ENCODE measurements at places on chromosomes 11 and 22.

GRCh38 chr11:122775675-122776271, 62.5 kb upstream of the CRTAM start:
- DNase-seq = no peak

GRCh38 chr22:34067031-34067430, 146.8 kb upstream of the LARGE1 start:
- no peak for DNase-seq

- no peak for DNase-seq
Measured at GRCh38 chr22:29312218-29313125, 3.0 kb downstream of the RASL10A start.

DNA sequence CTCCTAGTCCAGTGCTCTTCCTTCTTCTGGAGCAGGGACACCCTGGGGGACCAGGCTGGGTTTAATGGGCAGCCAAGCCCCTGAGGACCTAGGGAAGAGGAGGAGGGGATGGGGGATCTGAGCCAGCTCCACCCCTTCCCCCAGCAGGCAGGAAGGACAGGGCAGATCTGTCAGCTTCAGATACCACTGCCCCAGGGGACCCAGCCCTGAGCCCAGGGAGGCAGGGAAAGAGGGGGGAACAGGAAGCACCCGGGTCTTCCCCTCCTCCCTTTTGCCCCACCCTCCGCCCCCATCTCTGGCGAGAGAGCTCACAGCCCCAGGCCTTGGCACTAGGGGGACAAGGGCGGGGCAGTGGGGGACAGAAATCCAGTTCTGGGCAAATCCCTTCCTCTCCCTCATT, 11.7 kb upstream of the SOX10 start:
- DNase-seq = no peak

DNA sequence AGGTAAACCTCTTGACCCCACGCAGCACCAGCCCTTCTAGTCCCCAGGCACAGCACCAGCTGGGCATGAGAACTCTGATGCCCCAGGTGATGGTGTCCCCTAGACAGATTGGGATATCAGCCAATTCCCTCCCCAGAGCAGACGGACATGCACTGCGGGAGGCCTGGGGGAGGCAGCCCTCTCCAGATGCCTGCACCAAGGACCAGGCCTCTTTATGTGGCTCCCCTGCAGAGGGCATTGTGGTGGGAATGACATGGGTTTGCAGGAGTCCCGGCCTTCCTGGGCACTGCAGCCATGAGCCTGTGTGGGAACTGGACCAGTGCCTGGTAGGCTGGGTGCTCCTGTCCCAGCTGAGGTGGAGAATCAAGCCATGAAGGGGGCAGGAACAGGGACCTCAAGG, 25.9 kb downstream of the PPM1F start:
- no peak for DNase-seq

GRCh38 chr22:33723915-33724314, 196.4 kb downstream of the LARGE1 start:
- DNase-seq = no peak

DNA sequence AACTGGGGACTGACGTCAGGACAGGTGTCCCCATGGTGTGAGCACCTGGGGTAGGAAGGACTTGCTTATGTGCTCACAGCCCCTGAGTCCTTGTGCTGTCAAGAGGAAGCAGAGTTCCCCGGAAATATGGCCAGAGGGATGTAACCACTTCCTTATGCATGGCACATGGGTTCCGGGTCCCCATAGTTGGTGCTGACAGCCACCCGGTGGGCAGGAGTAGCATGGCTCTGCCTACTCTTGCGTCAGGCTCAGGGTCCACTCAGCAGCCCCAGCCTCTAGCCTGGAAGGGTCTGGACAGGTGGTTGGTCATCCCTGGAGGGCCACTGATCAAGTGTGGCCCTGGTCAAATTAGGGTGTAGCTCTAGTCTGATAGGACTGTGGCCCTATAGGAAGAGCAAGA, 42.8 kb upstream of the CCND1 start:
- DNase-seq = no peak

DNA sequence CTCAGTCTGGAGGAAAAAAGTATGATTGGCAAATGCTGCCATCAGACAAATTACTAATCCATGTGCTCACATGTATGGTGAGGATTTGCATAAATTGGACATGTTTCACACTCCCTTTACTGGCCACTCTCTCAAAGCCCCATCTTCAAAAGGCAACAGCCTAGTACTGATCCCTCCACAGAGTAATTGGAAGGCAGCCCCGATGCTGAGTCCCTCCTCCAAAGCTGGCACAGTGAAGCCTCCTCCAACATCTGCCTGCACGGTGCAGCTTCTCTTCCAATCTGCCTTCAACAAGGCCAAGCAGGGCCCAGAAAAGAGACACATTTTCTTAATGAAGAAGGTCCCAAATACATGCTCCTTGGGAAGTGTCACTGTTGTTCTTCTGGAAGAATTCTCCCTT, 350.6 kb downstream of the OPCML start:
- no peak for DNase-seq

- no peak for DNase-seq
Measured at GRCh38 chr11:128552783-128553661, 34.3 kb downstream of the ETS1 start.

DNA sequence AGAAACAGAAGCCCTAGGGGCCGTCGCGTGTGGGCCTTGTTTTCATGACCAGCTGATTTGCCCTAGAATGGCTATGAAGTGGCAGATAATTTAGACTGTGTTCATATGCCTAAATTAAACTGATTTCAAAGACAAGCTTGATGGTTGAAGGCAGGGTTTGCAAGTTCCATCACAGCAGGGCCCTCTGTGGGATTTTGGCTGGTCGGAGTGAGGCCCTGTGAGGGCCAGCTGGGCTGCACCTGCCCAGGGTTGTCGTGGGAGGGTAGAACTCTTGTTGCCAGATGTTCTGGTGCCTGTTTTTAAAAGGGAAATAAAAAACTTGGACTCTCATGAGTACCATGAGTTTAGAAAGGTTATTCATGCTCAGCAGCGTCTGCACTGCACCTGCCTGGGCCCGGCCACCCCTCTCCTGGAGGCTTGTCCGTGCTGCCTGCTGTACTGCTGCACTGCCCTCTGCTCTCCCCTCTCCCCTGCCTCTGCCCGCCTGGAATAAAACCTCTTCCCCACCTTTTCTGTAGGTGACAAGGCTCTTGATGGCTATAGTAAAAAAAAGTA, 44.1 kb downstream of the AP2A2 start:
- DNase-seq = no peak

DNA sequence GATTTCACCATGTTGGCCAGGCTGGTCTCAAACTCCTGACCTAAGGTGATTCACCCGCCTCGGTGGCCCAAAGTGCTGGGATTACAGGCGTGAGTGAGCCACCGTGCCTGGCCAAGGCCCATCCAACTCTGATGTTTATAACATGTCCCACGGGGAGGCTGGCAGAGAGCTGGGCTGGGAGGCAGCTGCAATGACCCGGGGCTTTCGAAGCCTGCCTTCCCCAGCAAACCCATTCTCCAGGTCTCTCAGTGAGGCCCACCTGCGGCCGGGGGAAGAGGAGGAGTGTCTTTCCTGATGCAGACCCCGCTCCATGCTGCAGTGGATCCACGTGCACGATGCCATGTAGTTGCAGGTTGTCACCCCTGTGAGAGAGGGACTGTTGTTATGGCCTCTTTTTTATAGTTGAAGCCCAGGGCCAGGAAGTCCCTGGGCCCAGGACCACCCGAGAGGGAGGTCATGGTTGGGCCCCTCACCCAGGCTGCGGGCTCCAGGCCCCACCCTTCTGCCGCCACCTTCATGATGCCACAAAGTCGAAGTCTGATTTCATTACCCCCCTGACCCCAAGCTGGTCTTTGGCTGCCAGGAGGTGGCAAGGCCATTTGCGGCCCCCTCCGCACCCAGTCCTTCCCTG, 38.3 kb downstream of the KCNJ4 start:
- no peak for DNase-seq

DNA sequence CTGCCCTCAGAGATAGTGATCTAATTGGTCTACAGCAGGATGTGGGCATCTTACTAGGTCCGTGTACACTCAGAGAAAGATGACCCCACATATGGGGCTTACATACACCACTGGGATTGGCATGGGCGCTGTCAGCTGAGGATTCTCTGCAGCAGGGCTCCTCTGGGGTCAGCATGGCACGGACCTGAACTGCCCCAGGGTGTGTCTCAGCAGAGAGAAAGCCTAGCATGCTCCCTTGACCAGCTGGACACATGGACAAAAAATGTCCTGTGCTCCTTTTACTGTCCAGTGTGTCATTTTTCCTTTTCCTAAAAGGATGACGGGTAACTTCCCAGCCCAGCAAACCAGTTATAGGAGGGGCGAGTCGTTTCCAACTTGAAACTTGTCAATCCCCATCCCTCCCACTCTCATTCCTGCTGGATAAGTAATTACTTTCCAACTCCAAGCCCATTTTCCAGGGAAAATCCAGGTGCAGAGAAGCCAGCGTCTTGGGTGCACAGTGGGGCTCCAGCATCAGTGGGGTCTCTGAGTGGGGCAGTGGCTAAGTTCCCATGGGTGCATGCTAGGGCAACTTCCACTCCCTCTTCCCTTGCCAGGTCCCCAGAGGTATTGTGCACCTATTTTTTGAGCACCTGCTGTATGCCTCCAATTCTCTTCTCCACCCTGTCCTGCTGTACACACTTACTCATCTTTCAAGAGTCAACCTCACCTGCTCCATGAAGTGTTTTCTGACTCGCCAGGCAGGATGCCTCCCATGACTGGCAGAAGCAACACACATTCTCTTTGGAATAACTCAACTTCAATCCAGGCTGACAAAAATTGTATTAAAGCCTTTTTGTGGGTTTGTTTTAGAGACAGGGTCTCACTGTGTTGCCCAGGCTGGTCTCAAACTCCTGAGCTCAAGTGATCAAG, 5.0 kb downstream of the VSTM5 start:
- no peak for DNase-seq

- DNase-seq = no peak
Measured at GRCh38 chr11:4146070-4146771, 51.6 kb downstream of the RRM1 start.

GRCh38 chr11:117600234-117600783, 196.7 kb downstream of the DSCAML1 start:
- DNase-seq = peak; percentile 46

DNA sequence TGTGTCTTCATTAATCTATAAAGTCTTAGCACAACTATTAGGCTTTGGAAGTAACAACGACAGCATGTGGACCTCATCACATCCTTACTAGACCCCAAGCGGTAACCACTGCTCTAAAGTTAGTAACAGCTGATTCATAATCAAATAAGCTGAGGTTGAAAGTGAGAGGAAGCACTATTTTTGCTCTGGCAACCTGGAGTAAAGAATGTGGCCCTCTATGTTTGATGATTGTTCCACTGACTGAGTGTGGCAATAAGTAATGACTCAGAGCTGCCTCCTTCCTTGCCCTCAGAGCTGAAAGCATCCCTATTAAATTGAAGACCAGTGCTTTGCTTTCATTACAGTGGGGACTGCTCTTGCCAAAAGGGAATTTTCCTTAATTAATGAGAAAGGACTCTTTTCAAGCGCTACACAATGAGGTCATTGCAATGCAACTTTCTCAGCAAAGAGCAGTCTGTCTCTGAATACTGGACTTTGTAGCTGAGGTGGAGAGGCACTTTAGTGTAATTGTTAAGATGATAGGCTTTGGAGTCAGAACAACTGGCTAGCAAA, 906.1 kb upstream of the RAG2 start:
- no peak for DNase-seq

DNA sequence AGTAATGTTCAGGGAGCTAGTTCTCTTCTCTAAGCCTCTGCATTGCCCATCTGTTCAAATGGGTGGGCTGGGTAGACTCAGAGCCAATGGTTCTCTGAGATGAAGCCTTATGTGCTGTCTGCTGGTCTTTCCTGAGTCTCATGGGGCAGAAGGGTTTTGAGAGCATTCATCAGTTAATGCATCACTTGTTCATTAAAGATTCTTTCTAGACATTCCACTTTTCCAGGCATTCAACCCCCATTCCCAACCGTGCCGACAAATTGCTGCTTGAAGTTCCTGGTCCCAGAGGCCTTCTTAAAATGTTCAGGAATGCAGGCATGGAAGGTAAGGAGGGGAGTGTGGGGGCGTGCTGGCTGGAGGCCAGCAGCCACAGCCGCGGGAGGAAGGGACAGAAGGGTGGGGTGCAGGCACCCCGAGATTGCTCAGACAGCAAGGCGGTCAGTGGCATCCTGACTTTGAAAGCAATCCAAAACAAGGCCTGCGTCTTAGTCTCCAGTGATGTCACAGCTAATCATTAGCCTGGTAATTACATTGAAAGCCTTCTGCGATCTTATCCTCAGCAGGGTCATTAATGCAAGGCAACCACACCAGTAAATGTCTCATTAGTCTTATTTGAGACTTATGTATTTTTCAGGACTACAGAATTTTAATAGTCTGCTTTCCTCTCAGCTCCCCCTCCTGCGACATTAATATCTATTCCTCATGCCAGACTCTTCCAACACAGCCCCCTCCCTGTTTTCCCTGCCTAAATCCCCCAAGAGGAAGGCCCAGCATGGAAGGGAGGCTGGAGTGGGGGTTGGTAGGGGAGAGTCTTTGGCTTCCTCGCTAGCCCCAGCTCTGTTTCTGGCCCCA, 328.8 kb downstream of the MIAT start:
- no peak for DNase-seq

GRCh38 chr11:116427903-116428637, 344.7 kb downstream of the BUD13 start:
- DNase-seq = peak; percentile 17

- no peak for DNase-seq
Measured at GRCh38 chr11:46352063-46352841, 5.0 kb downstream of the DGKZ start.

DNA sequence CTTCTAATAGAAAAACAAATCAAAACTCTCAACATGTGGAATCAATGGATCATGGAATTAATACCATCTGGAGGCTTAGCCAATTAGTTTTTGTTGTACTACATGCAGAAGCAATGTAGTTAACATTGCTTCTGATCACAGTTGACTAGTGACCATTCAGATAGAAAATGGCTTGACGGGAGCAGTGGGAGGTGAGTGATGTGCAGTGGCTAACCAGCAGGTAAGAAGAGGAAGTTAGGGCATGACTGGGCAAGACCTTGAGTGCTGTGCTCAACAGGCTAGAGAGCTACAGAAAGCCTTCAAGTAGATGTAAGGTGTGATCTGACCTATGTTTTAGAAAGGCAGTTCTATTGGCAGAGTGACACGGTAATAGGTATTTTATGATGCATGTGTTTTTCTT, 60.7 kb upstream of the ALKBH3 start:
- DNase-seq = no peak

DNA sequence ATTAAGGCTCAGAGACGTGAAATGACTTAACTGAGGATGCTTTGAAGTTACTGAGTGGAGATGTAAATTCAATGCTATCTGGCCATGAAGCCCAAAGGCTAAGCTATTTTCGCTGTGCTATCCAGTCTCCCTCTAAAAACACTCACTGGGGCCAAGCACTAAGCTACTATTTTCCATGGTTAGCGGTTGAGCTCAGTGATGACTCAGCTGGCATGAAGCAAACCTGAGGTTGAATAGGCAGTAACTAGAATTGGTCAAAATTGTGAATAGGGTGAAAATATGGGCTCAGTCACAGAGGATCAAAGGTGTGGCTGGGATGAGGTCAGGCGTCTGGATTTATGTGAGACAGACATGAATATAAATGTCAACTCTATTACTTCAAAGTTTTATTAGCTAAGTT, 564.2 kb upstream of the KIRREL3 start:
- DNase-seq = no peak
